Motor neuron (in vitro differentiated cells): ENCODE measurements at places on chromosomes 2 and 18.

DNA sequence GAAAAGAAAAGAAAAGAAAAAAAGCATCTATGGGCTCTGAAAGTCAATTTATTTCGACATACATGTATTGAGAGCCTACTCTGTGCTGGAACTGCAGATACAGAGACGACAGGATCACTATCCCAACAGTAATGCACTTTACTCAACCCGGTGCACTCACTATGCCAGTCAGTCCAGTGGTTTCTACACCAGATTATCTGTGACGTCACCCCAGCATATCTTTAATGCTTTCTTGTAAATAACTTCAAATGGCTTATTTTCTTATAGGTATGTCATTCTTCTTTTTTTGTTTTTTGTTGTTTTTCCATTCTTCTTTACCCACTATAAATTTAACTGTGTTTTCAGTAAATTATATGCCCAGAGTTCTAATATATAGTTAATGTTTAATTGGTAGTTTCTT is 800.0 kb upstream of the FANCL start:
- ATAC-seq, result no peak

DNA sequence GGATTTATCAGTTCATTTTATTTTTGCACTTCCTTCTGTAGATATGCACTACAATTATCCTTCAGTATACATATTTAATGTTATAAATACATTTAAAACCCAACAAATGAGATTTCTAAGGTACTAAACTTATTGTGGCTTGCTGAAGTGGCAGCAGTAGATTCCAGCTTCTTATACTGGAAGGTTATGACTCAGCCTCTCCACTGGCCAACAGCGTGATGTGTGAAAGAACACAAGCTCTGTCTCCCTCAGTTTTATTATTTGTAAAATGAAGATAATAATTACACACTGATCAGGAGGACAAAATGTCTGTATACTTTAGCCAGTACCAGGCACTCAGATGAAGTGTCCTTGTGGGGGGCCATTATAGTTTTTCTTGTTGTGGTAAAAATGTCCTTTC is 1147.1 kb downstream of the CNTNAP5 start:
- ATAC-seq, result no peak

- no peak for ATAC-seq
Observed at GRCh38 chr18:48825101-48825745, 125.5 kb downstream of the SMAD7 start.

DNA sequence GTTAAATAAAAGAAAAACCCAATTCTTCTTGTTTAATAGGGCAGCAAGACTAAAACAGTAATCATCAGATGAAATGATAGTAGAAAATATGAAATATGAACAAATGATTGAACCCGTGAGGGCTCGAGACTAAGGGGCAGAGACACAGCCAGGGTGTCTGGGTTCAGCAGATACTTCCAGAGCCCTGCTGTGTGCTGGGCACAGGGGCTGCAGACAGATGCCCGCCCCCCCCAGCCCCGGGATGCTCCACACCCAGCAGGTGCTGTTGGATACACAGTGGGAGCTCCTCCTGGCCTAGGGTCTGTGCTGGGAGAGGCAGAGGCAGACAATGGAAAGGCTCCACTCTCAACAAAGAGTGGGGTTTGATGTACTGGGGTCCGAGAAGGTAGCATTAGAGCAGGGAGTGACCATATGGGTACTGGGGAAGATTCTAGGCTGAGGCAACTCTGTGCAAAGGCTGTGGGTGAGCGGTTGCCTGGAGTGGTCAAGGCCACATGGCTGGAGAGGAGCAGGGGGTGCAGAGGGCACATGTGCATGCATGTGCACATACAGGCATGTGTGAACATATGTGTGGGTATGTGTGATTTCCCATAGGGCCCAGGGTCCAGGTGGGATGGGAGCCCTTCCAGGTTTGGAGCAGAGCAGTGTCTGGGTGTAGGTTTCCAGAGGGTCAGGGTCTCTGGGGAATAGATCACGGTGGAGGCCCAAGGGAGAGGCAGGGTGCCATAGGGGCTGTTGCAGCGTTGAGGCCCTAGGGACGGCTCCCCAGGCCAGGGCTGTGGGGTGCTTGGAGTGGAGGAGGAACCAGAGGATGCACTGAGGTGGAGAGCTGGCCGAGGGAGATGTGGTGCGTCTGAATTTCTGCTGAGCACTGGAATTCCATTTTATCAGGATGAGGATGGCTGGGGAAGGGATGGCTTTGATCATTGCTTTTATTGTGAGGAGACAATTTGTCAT is 36.7 kb downstream of the LDLRAD4 start:
- ATAC-seq, result no peak

- ATAC-seq, result no peak
Observed at GRCh38 chr18:59885579-59886163, 14.1 kb upstream of the PMAIP1 start.

GRCh38 chr2:85457877-85458316 is 39.4 kb downstream of the SH2D6 start:
- ATAC-seq, result peak; percentile 94

GRCh38 chr2:189574793-189575475 is 5.7 kb downstream of the SLC40A1 start:
- no peak for ATAC-seq

DNA sequence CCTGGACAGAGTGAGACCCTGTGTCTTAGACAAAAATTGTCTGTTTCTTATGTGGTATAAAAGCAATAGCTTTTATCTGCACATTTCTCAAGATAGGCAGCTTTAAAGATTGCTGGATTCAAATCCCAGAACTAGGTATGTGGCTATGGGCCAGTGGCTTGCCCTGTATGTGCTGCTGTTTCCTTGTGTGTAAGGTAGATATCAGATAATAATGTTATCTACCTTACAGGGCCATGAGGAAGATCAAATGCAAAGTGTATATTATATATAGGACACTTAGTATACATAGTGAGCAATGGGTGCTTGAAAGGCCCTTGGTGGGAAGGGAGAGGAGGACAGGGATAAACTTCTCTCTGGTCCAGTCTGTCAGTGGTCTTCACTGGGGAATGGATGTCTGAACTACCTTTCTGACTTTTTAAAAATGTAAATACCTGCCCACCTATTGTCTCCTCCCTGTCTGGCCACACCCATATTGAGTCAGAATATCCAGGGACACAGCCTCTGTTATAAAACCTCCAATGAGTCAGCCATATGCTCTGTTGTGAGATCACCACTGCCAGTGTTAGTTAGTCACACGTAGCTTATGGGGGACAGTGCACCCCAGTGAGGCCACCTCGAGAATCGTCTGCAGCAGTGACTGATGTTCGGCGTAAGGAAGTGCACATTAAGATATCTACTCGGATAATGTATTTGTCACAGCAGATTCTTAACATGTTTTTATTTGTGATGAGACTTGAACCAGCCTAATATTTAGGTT is 383.4 kb downstream of the PTPRM start:
- ATAC-seq, result no peak

GRCh38 chr2:211014376-211014775 is 458.0 kb downstream of the CPS1 start:
- no peak for ATAC-seq

- no peak for ATAC-seq
Observed at GRCh38 chr18:364256-364826, 96.5 kb upstream of the THOC1 start.

DNA sequence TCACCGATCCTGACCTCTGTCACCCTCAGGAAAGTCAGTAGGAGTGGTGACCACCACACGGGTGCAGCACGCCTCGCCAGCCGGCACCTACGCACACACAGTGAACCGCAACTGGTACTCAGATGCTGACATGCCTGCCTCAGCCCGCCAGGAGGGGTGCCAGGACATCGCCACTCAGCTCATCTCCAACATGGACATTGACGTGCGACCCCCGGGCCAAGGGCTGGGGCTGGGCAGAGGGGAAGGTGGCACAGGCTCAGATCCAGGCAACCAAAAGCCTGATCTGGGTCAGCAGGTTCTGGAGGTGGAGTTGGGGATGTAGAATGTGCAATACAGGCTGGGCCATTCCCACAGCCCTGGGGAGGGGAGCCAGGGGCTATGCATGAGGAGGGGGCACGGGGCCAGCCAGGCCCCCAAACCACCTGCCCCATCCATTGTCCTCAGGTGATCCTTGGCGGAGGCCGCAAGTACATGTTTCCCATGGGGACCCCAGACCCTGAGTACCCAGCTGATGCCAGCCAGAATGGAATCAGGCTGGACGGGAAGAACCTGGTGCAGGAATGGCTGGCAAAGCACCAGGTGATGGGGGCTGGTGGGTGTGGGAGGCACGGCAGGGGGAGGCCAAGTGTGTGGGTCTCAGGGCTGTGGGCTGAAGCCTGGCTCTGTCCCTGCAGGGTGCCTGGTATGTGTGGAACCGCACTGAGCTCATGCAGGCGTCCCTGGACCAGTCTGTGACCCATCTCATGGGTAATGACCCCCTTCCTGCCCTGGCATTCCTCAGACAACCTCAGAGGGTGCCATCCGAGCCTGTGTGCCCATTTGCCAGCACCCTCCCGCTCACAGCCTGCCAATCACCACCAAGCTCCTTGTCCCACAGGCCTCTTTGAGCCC is 1.4 kb downstream of the ALPI start:
- ATAC-seq, result no peak

GRCh38 chr2:55033921-55034320 is 16.3 kb downstream of the RTN4 start:
- no peak for ATAC-seq

- no peak for ATAC-seq
Observed at GRCh38 chr18:60188958-60189357, 183.6 kb downstream of the MC4R start.

- ATAC-seq, result no peak
Observed at GRCh38 chr18:533995-534601, 33.6 kb upstream of the COLEC12 start.

GRCh38 chr2:150376553-150377335 is 110.7 kb downstream of the RND3 start:
- ATAC-seq, result no peak

DNA sequence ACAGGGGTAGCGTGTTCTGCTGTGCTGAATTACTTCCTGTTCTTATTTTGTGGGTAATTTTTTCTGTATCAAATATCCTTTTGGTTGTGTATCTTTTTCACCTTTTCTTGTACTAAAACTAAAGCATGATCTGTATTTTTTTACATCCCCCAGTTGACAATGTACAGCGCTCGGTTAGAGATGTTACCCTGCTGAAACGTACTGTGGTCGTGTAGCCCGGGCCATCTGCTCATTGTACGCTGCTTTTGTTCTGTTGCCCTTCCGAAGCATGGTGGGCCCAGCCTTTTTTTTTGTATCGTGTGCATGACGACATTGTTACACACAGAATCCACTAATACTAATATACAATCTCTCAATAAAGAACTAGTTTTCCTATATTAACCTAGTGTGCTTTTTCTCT is 233.1 kb downstream of the HAUS1 start:
- ATAC-seq, result no peak

GRCh38 chr2:73921581-73921980 is 5.1 kb upstream of the DGUOK start:
- ATAC-seq, result no peak

DNA sequence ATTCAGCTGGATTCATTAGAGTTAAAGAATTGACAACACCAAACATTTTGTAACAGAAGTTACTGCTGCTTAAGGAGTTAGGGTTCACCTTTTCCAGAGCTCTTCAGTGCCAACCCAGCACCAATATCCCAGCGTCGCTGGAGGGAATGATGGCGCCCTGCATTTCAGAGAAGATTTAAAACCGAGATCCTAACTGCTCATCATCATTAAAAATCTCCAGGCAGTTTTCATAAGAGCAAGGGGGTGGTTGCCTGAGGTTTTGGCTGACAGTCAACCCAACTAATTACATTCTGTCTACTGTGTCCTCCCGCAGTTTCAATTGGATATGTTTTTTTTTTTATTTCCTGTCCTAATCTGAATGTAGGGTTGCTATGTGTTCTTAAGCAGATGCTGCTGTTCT is 509.6 kb upstream of the TCF4 start:
- no peak for ATAC-seq

GRCh38 chr2:187982668-187983067 is 309.0 kb upstream of the GULP1 start:
- ATAC-seq, result peak; percentile 82

GRCh38 chr18:23204589-23205235 is 69.4 kb downstream of the CABLES1 start:
- no peak for ATAC-seq

- ATAC-seq, result no peak
Observed at GRCh38 chr2:127104166-127104660, 2.7 kb downstream of the BIN1 start.

DNA sequence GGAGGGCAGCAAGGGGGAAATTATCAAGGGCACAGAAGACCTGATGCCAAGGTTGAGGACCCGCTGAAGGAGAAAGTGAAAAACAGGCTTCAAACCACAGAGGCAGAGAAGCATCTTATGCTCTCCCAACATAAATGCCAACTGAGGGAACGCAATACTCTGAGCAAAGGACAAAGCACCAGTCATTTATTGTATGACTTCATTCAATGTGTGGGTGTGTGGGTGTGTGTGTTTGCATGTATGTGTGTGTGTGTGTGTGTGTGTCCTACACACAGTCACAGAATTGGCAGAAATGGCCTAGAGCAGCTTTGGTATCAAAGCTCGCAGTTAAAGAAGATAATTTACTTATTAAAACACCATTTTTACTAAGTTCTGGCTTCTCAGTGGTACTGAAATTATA is 51.4 kb downstream of the UXS1 start:
- no peak for ATAC-seq

DNA sequence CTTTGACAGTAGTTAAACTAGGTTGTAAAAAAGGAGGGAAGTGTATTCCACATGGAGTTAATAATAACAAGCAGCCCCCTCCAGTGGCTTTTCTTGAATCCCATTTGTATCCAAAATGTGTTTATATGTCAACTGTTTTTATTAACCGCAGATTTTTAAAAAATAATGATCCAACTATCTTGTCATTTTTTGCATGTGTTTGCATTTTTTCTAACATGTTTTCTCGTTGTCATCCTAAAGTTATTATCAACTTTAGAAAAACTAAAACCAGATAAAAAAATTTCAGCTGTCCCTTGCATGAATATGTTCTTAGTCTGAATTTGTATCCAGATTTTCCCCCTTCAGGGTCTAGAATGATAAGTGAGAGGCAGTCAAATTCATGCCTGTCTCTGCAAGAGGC is 1063.3 kb downstream of the BCL11A start:
- no peak for ATAC-seq

GRCh38 chr2:69163109-69163508 is 150.1 kb downstream of the ANTXR1 start:
- peak; percentile 62 for ATAC-seq
